ENCODE measurements at places on chromosomes 3 and 15.

GRCh38 chr3:122572940-122573412 lies 4.5 kb upstream of the PARP15 start:
- no peak for DNase-seq

DNA sequence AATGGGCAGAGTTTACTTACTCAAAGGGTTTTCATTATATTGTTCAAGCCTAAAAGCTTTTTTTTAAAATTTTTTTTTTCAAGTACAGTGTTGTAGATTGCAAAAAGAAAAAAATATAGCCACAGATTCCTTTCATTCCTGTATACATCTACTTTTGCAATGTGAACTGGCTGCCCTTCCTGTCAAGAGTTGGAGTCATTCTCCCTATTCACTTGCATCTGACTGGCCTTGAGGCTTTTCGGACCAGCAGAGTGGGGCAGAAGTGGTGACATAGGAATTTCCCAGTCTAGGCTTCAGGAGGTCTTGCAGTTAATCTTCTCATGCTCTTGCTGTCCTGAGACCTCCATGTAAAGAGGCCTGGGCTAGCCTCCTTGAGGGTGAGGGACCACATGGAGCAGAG lies 218.3 kb upstream of the CFAP20DC start:
- no peak for DNase-seq

DNA sequence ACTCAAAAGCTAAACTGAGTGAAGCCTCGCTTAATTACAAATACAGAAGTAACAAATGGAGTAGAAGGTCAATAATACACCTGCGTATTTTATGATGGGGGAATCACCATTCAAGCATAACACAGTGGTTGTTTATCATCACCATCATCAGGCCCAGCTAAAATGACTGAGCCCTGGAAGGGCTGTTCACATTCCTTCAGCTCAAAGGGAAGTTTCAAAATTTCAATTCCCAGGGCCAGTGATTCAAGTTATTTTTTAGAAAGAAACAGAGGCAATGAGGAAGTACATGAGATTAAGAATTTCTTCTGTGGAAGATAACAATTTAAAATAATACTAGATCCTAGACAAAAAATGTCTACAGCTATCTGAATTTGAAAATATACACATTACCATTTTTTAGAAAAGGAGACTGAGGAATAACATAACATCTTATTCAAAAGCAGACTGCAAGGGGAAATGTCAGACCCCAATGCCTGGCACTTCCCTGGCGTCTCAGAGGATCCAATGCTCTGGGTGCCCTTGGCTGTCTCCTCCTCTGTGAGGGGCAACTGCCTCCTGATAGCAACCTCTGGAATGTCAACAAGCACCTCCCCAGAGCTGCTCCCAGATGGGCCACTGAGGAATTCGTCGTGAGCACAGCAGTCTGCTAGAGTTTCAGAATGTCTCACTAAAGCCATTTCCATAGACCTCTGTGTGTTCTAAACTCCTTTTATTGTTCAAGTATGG lies 22.8 kb downstream of the EHD4 start:
- DNase-seq = no peak

GRCh38 chr3:168003911-168004310 lies 91.8 kb downstream of the GOLIM4 start:
- no peak for DNase-seq

DNA sequence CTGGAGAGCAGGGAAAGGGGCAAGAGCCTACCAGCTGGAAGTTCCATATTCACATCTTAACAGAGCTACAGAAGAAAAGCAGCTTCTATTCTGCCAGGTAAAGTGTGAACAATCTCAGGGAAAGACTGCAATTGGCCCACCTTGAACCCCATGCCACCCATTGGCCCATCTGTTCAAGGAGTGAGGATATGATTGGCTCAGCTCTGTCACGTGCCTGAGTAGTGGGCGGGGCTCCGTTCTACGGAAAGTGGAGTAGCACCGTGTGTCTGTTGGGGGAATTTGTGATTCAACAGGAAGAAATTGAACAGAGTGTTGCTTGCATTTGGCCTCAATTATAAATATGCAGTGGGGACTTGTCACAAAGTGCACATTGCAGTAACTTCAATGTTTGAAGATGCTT lies 81.8 kb downstream of the MINAR1 start:
- no peak for DNase-seq

DNA sequence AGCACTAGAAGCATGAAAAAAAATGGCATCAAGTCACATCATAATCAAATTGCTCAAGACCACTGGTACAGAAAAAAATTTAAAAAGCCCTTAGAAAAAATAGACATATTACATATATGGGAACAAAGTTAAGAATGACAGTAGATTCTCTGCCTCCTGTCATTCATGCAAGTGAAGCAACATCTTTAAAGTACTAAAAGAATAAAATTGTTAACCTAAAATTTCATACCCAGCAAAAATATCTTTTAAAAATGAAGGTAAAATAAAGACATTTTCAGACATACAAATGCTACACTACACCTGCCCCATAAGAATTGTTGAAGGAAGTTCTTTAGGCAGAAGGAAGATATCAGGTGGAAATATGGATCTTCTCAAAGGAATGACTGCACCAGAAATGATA lies 55.9 kb downstream of the THSD4 start:
- no peak for DNase-seq

DNA sequence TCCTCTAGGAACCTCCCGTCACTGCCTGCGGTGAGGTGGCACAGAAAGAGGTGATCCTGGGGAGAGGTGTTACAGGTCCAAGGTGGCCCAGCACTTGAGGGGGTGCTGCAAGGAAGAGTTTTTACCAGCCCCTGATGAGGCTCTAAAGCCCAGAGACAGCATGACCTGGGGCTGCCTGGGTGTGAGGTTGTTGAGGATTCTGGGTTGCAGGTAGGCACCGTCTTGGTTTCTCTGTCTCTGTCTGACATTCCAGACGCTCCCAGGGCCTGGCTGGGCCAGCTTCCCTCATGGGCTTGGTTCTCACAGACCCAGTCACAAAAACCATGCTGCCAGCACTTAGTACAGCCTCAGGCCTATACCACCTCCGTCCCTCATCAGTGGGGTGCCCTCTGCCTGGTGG lies 31.1 kb downstream of the DNAJB8 start:
- no peak for DNase-seq

- no peak for DNase-seq
These were observed 68.3 kb downstream of the GALK2 start for GRCh38 chr15:49238342-49238741.

- no peak for DNase-seq
These were observed 128.4 kb downstream of the ZBBX start for GRCh38 chr3:167251678-167252077.

DNA sequence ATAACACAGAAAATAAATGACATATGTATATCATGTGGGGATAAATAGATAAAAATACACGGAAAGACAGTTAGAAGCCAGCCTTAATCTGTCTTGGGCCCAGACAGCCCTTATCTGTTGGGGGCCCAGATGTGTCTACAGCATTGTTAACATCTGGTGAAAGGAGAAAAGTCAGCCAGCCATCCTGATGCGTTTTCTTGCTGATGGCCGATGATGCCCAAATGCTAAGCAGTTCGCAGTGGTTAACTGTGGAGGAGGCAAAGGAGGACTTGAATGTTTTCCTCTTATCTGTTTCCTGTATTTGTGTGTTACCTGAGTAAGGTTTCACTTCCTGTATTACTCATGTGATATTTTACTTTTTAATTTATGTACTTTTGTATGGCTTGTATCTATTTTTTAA lies 46.2 kb downstream of the NOX5 start:
- DNase-seq = no peak

GRCh38 chr3:72756900-72757299 lies 91.3 kb downstream of the SHQ1 start:
- peak; percentile 22 for DNase-seq

- no peak for DNase-seq
These were observed 47.3 kb downstream of the QTRT2 start for GRCh38 chr3:114103858-114104257.

DNA sequence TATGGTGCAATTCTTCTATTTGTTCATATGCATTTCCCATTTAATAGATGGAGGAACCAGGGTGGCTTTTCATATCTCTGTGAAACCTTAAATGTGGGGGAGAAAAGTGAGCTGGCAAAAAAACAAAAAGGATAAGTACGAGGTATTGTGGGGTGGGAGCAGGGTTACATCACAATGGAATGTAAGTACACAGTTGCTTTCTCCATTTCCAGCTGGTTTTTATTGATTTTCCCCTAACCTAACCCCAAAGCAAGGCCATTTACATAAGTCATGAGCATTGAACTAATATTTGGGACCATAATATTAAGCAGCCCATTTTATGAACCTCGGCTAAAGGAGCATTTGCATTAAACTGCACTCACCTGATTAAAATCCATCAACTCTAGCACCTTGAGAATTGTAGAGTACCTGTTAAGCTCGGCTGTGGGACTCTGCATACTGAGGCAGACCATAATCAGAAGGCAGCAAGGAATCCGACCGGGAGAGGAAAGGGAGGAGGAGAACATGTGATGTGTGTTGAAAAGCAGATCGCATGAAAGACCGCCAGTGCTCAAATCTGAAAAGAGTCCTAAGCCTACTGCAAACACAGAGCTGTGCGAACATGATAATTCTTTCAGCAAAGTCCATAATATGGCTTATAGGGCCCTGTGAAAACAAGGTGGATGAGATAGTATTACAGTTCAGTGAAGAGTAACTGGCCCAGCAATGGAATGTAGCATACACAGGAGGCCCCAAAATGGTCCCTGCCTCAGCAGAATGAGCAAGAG lies 513.4 kb downstream of the FHIT start:
- DNase-seq = no peak

GRCh38 chr15:47719730-47720129 lies 2.4 kb downstream of the SEMA6D start:
- no peak for DNase-seq

DNA sequence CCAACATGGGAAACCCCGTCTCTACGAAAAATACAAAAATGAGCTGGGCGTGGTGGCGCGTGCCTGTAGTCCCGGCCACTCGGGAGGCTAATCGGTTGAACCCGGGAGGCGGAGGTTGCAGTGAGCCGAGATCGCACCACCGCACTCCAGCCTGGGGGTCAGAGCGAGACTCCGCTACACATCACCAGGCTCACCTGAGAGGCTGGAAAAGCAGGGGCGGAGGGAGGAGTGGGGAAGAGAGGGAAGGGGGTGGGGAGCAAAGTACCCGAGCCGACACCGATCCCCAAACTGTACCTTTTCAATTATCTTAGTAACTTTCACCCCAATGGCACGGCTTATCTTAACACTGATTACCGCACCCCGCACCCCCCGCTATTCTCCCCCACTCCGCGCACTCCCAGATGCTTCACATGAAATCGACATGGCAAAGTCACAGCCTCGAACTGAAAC lies 46.4 kb upstream of the SYNM start:
- no peak for DNase-seq

DNA sequence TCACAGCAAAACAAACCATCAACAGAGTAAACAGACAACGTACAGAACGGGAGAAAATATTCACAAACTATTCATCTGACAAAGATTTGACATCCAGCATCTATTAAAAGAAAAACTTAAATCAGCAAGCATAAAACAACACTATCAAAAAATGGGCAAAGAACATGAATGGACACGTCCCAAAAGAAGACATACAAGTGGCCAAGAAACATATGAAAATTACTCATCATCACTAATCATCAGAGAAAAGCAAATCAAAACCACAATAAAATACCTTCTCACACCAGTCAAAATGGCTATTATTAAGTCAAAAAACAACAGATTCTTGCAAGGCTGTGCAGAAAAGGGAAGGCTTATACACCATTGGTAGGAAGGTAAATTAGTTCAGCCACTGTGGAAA lies 13.7 kb upstream of the SERPINI2 start:
- DNase-seq = no peak

DNA sequence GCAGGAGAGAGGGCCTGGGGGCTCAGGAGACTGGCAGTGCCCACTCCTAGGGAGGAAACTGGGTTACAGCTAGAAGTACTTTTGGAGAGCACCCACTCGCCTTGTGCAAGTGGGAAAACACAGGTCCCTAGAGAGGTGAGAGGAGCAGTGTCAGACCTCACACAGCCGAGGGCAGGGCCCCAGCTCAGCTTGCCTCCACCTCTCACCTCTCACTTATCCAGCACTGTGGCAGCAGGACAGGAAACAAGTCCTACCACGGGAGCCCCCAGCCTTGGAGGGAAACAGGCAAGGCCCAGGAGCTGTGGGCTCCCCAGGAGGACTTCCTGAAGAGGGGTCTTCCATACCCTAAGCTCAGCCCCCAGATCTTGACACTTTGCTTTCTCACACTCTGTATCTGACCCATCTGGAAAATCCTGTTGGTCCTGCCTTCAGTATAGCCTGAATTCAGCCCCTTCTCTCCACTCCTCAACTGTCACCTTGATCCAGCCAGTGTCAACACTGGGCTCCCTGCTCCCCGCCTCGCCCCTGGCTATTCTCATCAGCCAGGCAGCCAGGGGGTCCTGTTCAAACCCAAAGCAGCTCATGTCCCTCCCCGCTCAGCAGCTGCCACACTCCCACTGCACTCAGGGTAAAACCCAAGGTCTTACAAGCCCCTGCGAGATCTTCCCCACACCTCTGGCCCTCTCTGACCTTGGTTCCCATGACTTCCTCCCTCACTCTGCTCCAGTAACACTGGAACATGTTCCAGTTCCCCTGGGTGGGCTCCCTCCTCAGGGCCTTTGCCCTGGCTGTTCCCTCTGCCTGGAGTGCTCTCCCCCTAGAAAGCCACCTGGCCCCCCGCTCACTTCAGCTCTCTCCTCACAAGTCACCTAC lies 870 bp upstream of the TMEM40 start:
- no peak for DNase-seq

- DNase-seq = no peak
These were observed 23.4 kb downstream of the GTF2E1 start for GRCh38 chr3:120765830-120766493.

DNA sequence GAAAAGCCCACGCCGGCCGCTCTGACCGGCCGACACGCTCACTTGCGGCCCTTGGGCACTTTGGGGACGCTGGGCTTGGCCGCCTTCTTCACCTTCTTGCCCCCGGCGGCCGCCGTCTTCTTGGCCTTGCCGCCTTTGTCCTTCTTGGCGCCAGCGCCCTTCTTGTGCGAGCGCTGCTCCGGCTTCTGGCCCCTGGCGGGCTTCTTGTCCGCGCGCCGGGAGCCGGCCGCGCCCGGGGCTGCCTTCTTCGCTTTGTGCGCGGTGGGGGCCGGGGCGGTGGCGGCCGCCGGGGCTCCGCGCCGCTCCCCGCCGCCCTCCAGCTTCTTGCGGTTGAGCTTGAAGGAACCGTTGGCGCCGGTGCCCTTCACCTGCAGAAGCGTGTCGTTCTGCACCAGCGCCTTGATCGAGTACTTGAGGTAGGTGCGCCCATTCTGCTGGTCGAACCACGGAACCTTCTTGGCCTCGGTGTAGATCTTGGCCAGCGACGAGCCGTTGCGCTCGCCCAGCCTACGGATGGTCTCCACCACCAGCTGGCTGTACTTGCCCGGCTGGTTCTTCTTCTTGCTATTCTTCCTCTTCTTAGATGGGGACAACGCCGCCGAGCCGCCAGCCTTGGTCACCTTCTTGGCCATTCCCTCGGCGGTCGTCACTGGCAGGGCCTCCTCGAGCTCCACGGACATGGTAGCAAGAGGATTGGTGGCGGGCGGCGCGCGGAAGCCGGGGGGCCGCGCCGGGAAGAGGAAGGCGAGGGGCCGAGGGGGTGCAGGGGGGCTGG lies 36.7 kb downstream of the HMCES start:
- no peak for DNase-seq

DNA sequence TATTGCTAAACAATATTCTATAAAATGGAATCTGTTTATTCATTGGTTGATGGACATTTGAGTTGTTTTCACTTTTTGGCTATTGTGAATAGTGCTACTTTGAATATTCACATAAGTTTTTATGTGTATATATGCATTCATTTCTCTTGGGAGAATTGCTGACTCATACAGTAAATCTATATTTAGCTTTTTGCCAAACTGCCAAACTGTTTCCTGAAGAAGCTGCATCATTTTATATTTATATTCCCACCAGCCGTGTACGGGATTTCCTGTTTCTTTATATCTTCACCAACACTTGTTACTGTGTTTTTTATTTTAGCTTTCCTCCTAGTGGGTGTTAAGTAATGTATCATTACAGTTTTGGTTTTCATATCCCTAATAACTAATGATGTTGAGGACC lies 12.5 kb upstream of the TCAIM start:
- no peak for DNase-seq

Measured in activated naive CD4-positive, alpha-beta T cell (primary cell).